ENCODE measurements at places on chromosomes 4 and X. TPM values are rescaled to one million over a fixed set of nuclear protein-coding genes. Genes with fewer than 3 reads are reported as not detected.

GRCh38 chrX:96693407-96693806 lies 8.8 kb downstream of the DIAPH2 start:
- no peak for DNase-seq

DNA sequence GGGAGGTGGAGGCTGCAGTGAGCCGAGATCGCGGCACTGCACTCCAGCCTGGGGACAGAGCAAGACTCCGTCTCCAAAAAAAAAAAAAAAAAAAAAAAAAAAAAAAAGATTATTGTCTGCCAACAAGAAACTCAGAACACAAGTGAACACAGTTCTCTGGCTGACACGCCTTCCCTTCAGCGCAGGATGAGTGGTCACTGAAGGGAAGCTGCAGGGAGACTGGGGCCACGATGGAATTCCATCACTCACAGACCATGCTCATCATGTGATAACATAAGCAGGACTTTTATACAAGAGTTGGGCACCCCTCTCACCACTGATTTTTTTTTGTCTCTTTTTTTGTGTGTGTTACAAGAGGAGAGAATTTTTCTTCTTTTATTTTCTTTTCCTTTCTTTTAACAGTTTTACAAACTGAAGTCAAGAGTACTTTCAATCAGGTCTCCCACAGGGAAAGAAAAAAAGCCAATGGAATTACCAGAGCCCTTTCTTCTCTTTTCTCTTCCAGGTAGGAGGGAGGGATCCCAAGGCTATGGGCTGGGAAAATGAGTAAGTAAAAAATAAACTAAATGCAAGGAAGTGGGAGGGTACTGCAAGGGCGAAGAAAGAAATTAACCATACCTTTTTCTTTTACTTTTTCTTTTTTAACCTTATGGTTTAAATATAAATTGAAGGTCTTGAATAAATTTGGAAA lies 435.6 kb downstream of the GPM6A start:
- no peak for DNase-seq

GRCh38 chrX:72009731-72010130 lies 99.1 kb downstream of the NHSL2 start:
- DNase-seq = no peak

DNA sequence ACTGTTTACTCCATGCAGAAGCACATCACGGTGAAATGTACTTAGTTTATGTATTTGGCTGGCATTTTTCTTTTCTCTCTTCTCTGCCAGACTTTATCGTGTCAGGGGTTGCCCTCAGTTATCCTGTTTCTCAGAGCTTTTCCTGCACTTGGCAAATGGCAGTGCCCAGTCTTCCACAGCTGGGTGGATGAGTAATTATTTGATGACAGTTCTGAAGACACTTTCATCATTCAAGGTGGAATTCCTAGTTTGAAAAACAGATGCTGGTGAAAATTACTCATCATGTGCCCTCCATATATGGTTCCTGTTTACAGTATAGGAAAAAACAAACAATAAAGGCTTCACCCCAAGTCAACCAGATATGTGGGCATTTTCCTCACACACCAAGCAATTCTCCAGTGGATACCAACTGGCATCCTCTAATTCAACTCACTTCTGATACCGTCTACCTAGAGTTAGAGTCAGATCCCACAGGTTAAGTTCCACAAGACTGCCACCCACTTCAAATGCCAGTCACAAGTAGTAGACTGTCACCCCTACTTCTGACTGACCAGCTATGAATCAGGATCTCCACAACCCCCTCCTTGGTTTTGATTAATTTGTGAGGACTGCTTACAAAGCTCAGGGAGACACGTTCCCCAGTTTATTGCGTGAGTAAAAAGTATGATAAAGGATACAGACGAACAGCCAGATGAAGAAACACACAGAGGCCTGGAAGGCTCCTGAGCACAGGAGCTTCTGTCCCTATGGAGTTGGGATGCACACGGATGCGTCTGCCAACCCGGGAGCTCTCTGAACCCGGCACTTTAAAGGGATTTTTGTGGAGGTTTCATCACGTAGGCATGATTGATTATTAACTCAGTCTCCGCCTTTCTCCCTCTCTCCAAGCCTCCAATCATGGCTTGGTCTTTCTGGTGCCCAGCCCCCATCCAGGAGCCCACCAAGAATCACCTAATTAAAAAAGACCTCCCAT lies 72.9 kb downstream of the CLDN34 start:
- DNase-seq = peak; percentile 41

DNA sequence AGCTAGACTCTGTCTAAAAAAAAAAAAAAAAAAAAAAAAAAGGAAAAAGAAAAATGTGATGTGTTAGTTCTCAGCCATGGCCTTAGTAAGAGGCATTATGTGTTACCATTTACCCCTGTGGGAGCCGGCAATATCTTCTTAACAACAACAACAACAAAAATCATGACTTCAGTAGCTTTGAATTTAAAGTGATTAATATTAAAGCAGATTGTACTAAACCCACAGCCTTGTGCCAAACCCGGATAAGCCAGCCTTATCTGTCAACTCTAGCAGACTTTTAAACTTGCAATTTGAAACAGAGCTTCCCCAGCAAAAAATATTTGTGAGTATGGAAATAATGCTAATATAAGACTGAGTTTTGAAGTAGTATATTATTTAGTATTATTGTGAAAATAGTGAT lies 462.1 kb upstream of the GNPDA2 start:
- no peak for DNase-seq

- no peak for DNase-seq
Measured at GRCh38 chr4:145851511-145852201, 87.0 kb downstream of the ZNF827 start.

- DNase-seq = no peak
Measured at GRCh38 chrX:20595928-20596575, 329.3 kb upstream of the RPS6KA3 start.

DNA sequence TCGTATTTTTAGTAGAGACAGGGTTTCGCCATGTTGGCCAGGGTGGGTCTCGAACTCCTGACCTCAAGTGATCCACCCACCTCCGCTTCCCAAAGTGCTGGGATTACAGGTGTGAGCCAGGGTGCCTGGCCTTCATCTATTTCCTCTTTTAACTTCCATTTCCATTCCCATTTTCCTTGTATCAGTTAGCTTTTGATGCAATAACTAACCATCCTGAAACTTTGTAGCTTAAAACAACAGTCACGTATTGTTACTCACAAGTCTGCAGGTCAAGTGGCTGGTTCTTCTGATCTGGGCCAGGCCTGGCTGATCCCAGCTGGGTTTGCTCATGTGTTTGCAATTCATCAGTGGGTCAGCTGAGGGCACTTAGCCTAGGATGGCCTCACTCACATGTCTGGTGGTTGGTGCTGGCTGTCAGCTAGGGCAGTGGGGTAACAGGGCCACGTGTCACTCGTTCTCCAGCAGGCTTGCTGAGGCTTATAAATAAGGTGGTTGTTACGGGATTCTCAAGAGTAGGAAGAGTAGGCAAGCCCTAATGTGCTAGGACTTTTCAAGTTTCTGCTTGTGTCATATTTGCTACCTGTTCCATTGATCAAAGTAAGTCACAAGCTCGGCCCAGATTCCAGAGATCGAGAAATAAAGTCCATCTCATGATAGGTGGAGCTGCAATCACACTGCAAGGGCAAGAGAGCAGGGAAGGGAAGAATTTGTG lies 88.2 kb downstream of the SOWAHB start:
- DNase-seq = peak; percentile 70

- DNase-seq = no peak
Measured at GRCh38 chr4:75660491-75660890, 12.7 kb downstream of the G3BP2 start.

GRCh38 chr4:182264139-182264752 lies 21.0 kb downstream of the TENM3 start:
- DNase-seq = no peak

GRCh38 chrX:11059933-11060332 lies 51.2 kb upstream of the HCCS start:
- DNase-seq = no peak

DNA sequence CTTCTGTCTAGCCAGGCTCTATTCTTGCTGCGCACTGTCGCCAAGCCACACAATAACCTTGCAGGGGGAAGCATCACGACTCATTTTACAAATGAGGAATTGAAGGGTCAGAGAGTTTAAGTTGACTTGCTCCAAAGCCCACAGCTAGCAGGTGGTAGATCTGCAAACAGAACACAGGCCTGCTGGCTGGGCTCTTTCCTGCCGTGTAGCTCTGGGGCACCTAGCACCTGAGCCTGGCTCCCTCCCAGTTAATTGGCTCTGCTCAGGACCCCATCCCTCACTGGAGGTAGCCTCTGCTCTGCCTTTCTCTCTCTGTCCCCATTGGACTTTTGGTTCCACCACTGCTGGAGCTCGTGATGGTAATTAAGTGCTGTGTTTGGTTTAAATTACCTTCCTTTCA lies 98.5 kb downstream of the NSUN7 start:
- no peak for DNase-seq

GRCh38 chr4:129929052-129929451 lies 833.1 kb downstream of the C4orf33 start:
- DNase-seq = no peak

DNA sequence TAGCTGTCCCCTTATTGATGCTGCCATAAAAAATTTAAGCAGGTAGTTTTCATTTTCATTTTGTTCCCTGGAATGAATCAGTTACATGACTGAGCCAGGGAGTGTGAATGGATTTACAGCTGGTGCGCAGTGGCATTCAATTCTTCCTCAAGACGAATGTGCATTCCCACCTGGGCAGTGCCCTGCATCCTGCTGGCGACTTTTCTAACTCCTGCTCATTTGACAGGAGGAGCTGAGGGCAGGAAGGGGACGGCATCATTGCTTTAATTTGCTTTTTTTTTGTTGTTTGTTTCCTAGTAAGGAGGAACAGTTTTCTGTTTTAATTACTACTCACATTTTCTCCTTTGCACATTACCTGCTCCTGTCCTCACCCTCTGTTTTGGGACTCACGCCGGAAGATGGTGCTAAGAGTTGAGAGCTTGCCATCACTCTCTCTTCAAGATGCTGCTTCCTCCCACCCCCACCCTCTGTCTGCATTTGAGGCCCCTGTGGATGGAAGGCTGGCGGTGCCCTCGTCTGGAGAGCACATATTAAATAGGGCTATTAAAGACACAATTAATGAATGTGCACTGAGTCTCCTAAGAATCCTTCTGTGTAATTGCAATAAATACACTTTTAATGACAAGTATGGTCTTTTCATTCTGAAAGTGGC lies 35.8 kb downstream of the PSAPL1 start:
- no peak for DNase-seq

- DNase-seq = peak; percentile 64
Measured at GRCh38 chr4:165328708-165329107, 1.2 kb downstream of the MSMO1 start.

DNA sequence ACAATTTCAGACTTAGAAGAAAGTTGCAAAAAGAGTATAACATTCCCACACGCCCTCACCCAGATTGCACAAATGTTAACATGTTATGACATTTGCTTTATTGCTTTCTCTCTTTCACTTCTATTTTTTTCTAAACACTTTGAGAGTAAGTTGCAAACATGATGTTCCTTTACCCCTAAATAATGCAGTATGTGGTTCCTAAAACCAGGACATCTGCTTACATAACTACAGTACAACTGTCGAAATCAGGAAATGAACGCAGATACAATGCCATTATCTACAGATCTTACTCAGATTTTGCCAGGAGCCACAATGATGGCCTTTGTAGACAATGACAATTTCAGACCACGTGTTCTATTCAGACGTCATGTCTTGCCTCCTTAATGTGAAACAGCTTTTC lies 22.4 kb downstream of the SH3TC1 start:
- no peak for DNase-seq

DNA sequence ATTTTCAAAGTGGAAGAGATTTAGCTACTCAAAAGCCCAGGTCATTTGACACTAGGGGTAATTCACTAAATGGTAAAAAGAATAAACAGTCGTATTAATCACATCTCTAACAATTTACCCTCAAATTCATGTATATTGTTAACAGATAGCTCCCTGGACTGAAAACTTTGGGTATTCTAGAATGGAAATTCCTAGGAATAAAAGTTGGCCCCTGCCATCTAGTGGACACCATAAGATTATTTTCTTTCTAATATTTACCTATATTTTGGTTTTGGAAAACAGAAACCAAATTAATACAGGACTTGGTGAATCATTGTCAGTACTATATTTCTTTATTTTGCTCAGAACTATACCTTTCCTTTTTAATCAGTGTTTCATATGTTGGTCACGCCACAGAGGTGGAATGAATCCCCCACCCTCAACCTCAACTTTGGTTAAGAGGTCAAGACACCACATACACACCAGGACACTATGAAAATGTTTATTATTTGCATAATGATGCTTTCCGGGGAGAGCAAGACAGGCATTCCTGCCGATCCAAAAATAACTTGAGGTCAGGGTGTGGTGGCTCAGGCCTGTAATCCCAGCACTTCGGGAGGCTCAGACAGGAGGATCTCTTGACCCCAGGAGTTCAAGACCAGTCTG lies 96.2 kb upstream of the APOOL start:
- no peak for DNase-seq

The MTM1 gene
- total RNA-seq = 15.2 TPM

The HTRA3 gene
- total RNA-seq = not detected

The SPANXN4 gene
- total RNA-seq = not detected

The GALNT7 gene
- not detected for total RNA-seq

The SMIM10L2A gene
- not detected for total RNA-seq

The USP38 gene
- 11.8 TPM for total RNA-seq

The MAGEA3 gene
- not detected for total RNA-seq

The CT45A2 gene
- total RNA-seq = not detected

The KCND1 gene
- not detected for total RNA-seq

The GIMD1 gene
- total RNA-seq = not detected

Measured in HepG2 (cell line).